ENCODE measurements at places on chromosomes 11 and 22.
A peak's percentile ranks its signal among the peaks of the same experiment; 100 is the strongest.

DNA sequence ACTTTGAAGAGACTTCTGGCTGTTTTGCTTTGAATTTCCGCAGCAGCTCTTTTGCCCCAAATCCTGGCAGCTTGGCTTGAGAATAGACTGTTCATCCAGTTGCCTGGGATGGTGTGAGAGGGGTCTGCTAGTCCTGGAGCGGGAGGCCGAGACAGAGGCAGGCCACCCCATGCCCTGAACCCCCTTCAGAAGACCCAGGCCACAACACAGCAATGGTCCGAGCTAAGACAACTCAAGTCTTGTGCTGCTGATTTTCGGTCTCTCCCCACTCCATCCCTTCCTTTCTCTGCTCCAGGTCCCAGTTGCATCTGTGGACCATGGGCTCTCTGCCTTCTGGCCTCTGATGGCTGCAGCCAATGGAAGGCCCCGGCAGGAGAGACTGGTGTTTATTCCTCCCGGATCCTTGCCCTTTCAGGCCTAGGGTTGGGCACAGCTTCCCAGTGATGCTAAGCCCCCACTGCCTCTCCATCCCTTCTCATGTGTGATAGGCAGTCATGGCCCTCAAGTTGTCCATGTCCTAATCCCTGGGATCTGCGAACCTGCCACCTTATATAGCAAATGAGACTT, 31.9 kb upstream of the TP53I11 start:
- DNase-seq = no peak

DNA sequence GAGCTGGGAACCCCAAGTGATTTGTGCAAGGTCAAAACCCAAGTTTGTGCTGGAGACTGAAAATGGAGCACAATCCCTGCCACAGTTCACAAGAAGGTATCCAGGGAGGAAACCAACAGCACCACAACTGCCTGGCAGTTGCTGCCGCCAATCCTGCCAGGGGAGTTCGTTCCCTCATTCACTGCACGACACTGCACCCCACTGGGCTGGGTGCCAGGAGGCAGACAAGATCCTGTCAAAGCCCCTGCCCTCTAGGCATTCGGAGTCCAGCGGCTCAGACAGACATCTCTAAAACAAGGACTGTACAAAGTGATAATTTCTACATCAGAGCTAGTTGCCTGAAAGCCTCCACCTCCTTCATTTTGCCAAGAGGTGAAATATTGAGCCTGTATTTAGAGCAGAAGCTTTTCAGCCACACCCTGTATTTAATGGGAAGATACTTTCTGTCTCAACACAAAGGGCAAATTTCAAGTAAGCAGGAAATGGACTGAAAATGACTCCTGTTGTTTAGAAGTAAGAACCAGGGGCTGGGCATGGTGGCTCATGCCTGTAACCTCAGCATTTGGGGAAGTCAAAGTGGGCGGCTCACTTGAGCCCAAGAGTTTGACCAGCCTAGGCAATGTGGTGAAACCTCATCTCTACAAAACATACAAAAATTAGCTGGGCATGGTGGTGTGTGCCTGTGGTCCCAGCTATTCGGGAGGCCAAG, 277.4 kb upstream of the NARS2 start:
- DNase-seq = no peak

- DNase-seq = no peak
These were observed 21.3 kb downstream of the CASP12 start for GRCh38 chr11:104876861-104877431.

GRCh38 chr22:45932071-45932470, 44.9 kb downstream of the WNT7B start:
- no peak for DNase-seq

DNA sequence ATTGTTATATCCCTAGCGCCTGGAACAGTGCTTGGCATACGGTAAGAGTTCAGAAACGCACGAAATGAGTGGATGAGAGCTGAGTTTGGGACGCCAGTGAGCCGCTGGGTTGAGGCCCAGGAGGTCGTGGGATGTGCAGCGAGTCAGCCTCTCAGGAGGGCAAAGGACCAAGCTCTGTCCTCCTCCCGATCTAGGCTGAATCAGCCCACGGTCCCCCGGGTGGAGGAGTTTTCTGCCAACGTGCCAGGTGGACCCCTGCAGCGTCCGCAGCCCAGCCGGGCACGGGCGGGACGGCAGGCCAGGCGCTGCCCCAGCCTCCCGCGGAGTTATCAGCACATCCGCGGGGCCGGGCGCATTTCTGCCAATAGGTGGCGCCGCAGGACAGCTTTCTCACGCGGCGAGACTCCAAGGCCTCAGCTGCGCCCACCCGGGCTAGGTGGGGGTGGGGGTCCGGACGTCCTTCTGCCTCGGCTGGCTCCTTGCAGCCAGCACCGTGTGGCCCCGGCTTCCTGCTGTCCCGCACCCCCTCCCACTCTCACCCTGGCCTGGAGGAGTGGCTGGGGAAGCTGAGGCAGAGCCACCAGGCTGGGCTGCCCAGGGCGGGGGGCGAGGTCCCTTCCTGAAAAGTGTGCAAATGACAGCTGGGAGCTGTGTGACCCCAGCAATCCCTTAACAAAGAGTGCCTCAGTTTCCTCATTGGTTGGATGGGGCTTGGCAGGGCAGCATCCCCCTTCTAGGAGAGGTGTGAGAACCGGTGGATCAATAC, 2.2 kb upstream of the RPS19BP1 start:
- peak; percentile 78 for DNase-seq

GRCh38 chr11:131653260-131653659, 282.8 kb downstream of the NTM start:
- no peak for DNase-seq

- DNase-seq = no peak
These were observed 255.6 kb upstream of the PLET1 start for GRCh38 chr11:112516261-112516660.

GRCh38 chr11:44469412-44469811, 96.1 kb upstream of the CD82 start:
- no peak for DNase-seq

- no peak for DNase-seq
These were observed 70.4 kb downstream of the RCN1 start for GRCh38 chr11:32161293-32161692.

- DNase-seq = no peak
These were observed 123.1 kb downstream of the MIAT start for GRCh38 chr22:26780521-26780920.

DNA sequence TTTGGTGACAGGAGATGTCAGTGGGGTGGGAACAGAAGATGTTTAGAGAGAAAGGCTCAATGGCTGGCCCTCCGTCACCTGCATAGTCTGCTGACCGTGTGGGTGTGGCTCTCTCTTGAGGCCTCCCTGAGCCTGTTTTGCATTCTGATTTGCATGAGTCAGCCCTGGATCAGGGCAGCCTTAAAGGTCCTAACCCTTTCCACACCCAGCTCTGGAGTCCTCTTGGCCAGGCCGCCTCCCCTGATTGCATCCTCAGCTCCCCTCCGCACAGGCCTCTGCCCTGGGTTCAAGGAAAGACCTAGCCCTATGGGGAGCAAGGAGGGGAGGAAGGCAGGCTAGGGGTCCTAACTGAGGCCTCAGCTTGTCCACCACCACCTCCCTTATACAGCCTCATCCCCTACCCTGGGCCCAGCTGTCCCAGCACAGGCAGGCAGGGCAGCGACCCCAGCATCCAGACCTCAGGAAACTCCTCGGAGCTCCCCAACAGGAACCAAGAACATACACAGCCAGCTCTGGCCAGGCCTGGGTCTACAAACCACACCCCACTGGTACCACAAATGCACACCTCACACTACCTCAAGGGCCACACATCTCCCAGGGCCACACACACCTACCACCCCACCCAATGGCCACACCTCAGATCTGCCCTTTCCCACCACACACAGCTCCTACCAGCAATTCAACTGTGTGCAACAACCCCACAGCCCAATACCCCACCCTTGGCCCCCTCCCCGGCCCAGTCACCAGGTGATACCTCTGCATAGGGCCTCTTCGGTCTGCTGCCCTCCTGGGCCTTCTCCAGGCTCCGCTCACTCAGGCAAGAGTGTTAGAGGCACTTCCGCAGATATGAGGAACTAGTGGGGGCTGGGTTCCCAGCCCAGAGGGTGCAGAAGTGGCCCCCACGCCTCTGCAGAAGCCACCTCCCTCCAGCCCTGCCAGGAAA, 13.7 kb downstream of the ARAP1 start:
- peak; percentile 90 for DNase-seq

- no peak for DNase-seq
These were observed 23.3 kb downstream of the DGCR6L start for GRCh38 chr22:20296598-20296997.

DNA sequence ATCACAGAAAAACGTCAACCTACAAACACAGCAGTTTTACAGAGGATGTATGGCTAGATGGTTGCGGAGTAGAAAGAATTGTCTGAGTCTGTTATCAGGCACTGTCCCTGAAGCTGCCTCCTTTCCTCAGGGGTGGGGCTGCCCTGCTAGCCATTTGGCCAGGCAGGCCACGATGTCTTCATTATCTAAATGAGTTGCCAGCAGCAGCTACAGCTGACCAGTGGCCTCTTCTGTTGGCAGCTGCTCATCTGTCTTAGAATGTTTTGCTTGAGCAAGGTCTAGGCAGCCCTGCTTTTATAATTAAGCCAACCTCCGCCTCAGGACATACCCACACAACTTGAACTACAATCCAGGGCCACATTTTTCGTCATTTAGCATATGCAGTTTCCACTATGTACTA, 17.5 kb downstream of the SLC6A5 start:
- no peak for DNase-seq

DNA sequence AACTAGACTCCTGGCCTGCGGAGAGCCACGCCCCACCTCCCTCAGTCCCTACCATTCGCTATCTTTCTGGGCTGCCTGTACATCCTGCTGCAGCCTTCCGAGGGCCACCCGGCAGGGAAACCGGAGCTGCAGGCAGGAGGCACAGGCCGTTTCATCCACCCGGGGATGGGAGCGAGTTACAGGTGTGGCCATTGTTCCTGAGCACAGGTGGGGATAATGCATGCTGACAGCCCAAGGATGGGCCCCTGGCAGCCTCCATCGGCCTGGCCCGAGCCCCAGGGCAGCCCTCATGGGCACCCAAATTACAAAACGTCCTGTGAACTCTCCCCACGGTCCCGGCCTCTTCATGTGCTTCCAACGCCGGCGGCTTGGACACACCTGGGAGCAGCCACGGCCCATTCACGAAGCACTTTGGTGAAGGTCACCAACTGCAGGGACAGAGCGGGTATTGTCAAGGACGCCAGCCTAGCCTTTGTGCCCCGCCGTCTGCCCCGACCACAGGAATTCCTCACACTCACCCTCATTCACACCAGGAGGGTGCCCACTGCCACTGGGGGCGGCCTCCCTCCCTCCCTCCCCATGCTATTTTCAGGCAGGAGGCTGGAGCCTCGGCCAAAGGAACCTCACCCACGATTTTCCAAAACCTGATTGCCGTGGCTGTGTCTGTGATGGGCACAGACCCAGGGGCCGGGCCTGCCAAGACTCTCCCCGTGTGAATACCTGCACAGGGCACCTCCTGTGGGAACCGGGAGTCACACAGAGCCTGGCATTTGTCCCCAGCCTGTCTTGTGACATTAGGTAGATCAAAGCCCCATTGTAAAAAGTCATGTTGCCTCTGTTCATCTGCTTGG, 42.1 kb upstream of the MYEOV start:
- no peak for DNase-seq

DNA sequence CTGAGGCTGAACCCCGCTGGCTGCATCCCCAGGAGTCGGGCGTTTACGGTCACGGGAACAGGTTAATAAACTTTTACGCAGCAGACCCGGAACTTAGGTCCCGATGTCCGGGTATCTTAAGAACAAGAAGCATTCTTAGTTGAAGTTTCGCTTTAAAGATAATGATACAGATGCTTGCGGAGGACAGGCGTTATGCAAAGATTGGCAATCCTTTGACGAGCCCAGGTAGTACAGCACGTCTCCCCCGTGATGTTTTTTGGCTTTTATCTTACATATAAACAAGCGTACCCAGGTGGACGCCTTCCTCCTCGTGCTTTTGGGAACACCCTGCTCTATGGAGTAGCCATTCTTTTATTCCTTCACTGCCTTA, 871 bp upstream of the TOLLIP start:
- DNase-seq = peak; percentile 9

DNA sequence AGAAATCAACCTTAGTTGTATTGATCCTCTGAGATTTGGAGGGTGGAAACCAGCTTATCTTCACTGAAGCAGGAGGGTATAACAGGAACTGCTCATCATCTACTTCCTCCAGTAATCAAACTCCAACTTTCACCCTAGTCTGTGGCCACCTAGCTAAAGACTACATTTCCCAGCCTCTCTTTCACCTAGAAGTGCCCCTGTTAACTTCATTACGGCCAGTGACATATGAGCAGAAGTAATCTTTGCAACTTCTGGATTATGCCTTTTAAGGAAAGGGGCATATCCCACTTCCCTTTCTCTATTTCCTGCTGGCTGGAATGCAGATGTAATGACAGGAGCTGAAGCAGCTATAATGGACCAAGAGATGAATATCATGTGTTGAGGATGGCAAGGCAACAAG, 7.6 kb upstream of the VPS37C start:
- no peak for DNase-seq

DNA sequence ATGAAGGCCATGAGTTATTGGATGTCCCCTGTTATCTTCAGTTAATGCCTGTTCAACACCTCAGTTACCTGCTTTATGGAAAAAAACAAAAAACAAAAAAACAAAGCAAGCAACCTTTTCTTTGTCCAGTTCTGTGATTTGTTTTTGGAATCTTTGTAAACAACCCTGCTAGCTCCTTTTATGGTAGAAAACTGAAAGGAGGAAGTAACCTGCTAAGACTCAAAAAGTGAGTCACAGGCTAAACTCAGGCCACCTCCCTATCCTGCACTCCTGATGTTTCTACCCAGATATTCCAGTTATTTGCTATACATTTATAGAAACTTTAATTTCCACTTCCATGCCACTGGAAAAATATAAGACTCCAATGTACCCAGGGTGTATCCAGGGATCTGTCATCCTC, 20.6 kb upstream of the TLCD5 start:
- no peak for DNase-seq

DNA sequence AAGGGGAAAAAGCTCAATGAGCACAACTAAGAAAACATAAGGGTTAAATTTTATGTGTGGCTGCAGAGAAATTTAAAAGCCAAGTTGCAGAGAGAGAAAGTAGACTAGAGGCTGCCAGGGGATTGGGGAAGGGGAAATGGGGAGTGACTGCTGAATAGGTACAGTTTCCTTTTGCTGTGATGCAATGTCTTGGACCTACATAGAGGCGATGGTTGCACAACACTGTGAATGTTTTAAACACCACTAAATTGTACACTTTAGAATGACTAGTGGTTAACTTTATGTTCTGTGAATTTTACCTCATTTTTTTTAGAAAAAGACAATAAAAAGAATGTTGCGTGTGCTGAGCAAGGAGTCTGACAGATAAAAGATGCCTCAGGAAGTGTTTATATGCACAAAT, 36.5 kb downstream of the TENM4 start:
- DNase-seq = no peak

- no peak for DNase-seq
These were observed 31.6 kb upstream of the PRDM10 start for GRCh38 chr11:130034236-130034635.

DNA sequence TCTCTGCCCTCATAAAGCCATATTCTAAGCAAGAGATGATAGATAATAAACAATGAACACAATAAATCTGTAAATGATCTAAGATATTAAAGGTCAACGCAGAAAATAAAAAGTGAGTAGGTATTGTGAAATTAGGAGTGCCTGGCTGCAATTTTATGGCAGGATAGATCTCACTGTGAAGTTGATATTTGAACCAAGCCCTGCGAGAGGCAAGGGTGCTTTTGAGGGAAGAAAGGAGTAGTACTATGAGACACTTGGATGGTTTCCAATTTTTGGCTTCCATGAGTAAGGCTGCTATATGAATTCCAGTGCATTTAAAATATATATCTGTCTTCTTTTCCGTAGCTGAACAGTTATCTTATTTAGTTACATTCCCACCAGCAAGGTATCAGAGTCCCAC, 720.0 kb upstream of the CNTN5 start:
- DNase-seq = no peak

- DNase-seq = no peak
These were observed 46.6 kb downstream of the WNT7B start for GRCh38 chr22:45930324-45930723.
